ENCODE measurements at places on chromosomes 16 and 17.

- no peak for DNase-seq
Measured at GRCh38 chr17:29771546-29771945, 148.8 kb upstream of the CORO6 start.

- DNase-seq: no peak
Measured at GRCh38 chr17:182050-182751, 751 bp upstream of the DOC2B start.

DNA sequence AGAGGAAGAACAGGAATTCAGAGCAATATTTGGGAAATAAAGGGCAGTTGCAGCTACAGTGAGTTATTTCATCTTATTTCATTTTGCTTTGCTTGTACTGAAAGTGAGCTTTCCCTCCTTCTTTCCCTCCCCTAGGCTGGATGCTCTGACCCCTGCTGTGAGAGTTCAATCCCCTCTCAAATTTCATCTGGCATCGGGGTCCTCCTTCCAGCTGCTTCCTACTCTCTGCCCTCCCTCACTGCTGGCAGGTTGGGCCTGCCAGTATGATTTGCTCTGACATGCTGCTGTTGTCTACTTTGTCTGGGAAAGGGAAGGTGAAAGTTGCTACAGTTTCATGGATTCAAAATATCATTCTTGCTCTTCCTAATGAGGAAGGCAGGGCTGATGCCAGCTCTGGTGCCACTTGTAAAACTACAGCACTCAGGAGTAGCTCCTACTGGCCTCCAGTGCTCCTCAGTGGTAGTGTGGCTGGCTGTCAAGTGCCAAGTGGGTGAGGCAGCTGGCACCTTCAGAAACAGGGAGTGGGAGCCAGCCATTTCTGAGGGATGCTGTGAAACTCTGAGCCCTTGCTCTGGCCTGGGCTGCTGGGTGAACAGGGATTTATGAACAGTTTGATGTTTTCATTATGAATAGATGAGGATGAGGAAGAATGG lies 408.6 kb downstream of the HAPSTR1 start:
- no peak for DNase-seq

- DNase-seq: peak; percentile 86
Measured at GRCh38 chr17:17206124-17206912, at the start of gene PLD6. Gene PLD6, minus strand, starts transcription at chr17:17206333. Its CDS starts 47 bp downstream, at chr17:17206286.

- no peak for DNase-seq
Measured at GRCh38 chr17:34403006-34403405, 40.0 kb upstream of the CCL1 start.

DNA sequence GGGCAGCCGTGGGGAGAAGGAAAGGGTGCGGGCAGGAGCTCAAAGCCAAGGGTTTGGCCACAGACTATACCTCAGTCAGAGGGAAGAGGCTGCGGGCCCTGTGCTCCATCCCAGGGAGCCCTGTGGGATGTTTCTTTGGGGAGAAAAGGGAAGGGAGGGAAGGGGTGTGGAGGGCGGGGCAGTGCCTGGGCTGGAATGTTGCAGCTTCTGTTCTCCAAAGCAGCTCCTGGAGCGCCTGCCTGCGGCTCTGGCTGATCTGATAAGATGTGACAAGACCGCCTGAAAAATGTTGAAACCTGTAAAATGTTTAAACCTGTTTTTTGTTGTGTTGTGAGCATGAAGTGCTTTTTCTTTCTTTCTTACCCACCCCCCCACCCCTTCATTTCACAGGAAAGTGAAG lies 32.8 kb downstream of the WNT3 start:
- DNase-seq: no peak

DNA sequence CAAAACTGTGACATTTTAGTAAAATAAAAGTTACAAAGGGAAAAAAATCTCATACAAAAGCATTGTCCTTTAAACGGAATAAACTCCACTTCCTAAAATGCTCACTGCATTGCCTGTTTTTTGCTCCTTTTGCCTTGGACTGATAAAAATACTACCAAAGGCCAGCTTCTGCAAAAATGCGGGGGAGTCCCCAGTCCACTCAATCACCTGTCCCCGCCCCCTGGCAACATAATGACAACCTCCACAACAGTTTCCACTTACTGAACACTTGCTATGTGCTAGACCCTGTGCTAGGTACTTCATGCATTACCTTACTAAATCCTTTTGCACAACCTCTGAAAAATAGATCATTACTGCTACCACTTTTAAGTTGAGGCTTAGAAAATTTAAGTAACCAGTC lies 172.7 kb upstream of the CCL2 start:
- DNase-seq: no peak

GRCh38 chr17:6470751-6471521 lies 26.7 kb downstream of the PIMREG start:
- no peak for DNase-seq

DNA sequence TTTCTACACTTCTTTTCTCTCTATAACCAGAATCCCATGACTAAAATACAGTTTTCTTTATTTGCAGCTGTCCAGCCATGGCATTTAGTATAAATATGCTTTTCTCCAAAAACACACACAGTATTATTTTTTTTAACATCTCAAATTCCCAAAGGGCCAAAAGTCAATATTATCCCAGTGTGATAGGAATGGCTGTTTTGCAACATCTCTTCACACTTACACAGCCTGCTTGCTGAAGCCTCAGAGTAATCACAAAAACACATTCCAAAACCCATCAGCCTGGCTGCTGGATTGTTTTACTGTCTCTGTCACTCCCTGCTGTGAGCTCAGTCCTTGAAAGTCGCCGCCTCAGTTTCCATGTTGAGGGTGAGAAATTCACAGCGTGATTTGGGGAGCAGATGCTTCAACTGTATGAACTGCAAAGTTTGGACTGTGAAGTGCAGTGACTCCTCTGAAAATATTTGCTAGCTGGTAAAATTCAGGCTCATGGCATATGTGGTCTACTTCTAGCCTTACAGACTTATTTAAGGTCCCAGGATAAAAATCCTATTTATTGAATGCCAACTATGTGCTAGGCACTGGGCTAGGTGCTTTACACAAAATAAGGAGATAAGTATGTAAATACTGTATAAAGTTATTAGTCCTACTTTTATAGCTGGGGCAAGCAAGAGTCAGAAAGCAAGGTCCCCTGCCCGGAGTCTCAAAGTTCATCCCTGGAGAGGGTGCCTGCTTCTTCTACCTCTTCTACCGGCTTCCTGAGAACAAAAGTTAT lies 116.5 kb downstream of the SOCS1 start:
- DNase-seq: no peak

- DNase-seq: peak; percentile 43
Measured at GRCh38 chr17:78817123-78817522, 23.5 kb downstream of the USP36 start.

GRCh38 chr16:54123766-54124165 lies 162.8 kb downstream of the IRX3 start:
- no peak for DNase-seq

DNA sequence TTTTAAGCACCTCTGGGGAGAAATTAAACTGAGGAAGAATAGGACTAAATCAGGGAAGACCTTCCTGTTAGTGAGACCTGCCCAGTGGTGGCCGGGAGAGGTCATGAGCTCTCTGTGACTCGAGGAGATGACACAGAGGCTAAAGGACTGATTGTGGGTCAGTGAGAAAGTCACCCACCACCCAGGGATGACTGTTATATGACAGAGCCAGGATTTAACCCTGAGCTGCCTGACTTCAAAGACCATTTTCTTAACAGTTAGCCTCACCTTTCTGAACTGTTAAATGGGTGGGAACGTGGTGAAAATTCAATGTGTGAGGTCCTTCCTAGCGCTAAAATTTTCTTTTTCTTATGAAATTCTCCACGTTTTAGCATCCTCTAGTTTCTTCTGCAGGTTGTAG lies 72.5 kb downstream of the WSB1 start:
- no peak for DNase-seq

- peak; percentile 48 for DNase-seq
Measured at GRCh38 chr16:89201439-89202377, 1.4 kb upstream of the SLC22A31 start.

DNA sequence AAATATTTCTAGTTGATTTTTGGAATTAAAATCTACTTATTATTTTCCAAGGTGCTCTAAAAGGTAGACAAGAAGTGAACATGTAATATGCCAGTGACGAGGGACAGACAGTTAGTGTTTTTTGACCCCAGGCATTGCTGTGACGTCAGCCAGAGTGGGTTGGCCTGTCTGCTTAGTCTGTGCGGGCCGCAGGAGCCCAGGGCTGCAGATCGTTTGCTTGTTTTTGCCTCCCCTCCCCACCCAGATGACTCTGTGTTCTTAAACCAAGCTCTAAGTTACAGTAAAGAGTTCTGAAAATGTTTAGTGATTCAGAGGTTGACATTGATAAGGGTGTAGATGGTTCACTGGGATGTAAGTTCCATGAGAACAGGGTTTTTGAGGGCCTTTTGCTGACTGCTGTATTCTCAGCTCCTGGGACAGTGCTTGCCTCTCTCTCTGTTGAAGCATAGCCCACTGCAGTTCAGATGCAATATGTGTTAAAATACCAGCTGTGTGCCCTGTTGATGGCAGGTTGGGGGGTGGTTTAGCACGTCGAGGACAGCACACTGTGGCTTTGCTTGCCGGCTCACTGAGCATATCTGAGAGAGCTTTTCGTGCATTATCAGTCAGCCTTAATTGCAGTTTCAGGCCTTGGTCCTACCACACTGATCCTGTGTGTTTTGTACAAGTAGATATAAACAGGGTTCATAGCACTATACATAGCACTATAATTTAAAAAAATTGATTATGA lies 64.8 kb downstream of the SEC14L1 start:
- no peak for DNase-seq
